ENCODE measurements at places on chromosomes 12 and 14.

DNA sequence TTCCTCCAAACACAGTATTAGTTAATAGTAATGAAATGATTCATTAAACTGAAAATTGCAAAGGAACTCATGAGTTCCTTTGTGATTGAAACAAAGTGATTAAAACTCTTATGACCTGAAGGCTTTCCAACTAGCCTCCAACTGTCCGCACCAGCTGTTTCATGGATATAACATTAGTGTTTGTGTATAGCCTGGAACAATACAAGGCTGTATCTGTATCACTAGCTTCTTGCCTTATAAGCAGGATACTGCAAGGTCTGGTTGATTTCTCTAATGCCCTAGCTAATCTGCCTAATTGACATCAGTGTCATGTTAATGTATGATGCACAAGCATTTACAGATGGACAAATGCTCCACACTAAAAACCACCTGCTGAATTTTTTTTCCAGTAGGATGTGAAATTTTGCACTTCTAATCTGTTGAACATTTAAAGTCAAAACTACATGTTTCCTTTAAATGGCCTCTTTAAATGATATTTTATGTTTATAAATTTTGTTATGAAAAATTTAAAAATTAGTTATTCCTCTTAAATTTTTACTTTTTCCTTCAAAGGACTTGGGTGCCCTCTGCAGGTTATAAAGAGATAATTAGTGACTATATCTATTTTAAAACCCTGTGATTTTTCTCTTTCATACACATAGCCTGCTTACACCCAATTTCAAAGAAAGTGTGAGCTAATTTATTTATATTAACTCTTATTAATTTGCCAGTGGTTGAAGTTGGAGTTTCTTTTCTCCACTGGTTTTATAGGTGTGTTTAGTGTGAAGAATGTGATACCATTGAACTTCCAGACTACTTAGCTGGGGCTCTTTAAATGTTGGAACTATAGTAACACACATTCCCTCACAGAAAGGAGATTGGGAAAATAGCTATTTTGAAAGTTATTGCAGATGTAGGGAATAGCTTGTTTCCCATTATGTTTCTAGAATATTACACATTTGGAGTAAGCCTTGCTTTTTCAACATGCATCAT, 25.4 kb downstream of the AP5M1 start:
- DNase-seq, result no peak

GRCh38 chr14:81268016-81268416, 47.3 kb upstream of the GTF2A1 start:
- no peak for DNase-seq

GRCh38 chr12:48890657-48891418, 25.2 kb upstream of the RND1 start:
- DNase-seq, result peak; percentile 73

DNA sequence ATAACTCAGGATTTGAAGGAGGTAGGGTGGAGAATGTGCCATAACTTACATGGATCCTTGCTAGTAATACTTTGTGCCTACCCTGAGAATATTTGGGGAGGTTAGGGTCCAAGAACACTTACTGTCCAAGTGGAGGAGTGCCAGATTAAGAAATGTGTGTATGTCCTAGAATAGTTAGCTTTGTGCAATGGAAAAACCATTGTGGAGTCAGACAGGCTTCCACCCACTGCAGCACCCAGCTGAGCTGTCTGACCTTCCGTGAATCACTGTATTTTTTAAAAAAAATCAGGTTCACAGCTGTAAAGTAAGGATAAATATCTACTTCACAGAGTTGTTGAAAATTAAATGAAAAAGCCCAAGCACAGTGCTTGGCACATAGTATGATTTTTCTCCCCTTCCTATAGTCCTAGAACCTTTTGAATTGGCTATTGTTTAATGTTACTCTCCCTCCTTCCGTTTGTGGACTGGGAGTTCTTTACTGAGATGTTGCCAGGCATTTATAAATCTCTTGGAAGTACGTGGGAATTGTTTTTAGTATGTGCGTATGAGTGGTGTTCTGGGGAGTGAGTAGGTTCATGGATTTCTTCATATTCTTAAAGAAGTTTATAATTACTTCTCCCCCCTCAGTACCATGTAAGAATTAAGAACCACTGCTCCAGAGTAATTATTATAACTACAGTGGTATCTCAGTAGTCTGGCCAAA, 9.2 kb downstream of the RAB21 start:
- DNase-seq, result no peak

DNA sequence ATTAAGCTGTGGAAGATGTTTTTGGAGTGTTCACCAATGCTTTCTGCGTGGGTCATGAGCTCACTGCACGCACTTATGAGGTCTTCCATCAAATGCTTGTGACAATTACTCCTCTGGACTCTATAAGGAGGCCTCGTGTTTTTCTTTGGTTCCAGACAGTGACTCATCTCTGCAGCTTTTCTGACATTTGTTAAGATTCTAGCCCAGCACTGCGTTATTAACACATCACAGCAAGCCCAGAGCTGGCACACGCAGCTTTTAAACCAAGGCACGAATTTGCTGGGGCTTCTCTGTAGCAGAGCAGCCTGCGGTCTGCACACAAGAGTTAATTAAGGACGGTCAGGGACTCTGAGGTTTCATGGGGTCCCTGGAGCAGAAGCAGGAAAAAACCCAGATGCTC, 16.9 kb downstream of the MEG3 start:
- DNase-seq, result no peak

All from stimulated activated CD4-positive, alpha-beta T cell treated with anti-CD3 and anti-CD28 coated beads, Interleukin-1b, Interleukin-23, amount 100 ng/mL, for 4 hours (primary cell).